GM23338 (cell line): ENCODE measurements at places on chromosomes 12 and 14.

- peak; percentile 95 for DNase-seq
- H3K4me3 ChIP-seq = no peak overlapping the region
- peak overlapping the region; percentile 67 for H3K27ac ChIP-seq
- no peaks in the 10 kb centered on the region for H3K27me3 ChIP-seq
Measured at GRCh38 chr14:68137704-68138619, 318.4 kb downstream of the RAD51B start.

- no peak overlapping the region for H3K27ac ChIP-seq
- no peaks in the 10 kb centered on the region for H3K36me3 ChIP-seq
- no peaks in the 10 kb centered on the region for H3K4me1 ChIP-seq
- DNase-seq = no peak
- H3K4me3 ChIP-seq = no peak overlapping the region
Measured at GRCh38 chr12:16063726-16064125, 152.6 kb downstream of the DERA start.

- no peak overlapping the region for H3K27ac ChIP-seq
- no peak overlapping the region for H3K4me3 ChIP-seq
- H3K27me3 ChIP-seq = no peaks in the 10 kb centered on the region
- DNase-seq = no peak
- H3K4me1 ChIP-seq = no peaks in the 10 kb centered on the region
- H3K36me3 ChIP-seq = no peaks in the 10 kb centered on the region
Measured at GRCh38 chr12:109815757-109816617, 17.2 kb downstream of the TRPV4 start.

- H3K36me3 ChIP-seq = no peaks in the 10 kb centered on the region
- no peak overlapping the region for H3K4me3 ChIP-seq
- peaks cover 5% of the 10 kb centered on the region; the same call in 1 of the 2 replicates for H3K4me1 ChIP-seq
- no peak for DNase-seq
- H3K27ac ChIP-seq = no peak overlapping the region
Measured at GRCh38 chr14:73778736-73779135, 64.6 kb upstream of the PNMA1 start.

DNA sequence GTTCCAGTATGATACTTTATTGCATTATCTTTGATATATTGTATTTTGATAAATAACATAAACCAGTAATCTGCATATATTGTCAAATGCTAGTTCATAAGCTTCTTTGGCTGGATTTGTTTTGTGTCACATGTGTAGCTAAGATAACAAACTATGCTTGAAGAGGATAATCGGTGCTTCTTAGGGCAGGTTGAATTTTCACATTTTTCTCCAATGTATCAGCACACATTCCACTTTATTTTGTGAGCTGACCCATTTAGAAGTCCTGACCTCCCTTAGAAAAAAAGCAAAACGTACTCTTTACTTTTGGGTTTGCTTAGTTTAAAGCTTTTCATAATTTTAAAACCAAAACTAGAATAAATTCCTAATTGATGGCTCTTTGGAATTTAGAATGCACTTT, 277.7 kb upstream of the DDHD1 start:
- no peak for DNase-seq
- H3K4me3 ChIP-seq = no peak overlapping the region
- H3K4me1 ChIP-seq = no peaks in the 10 kb centered on the region

GRCh38 chr14:89924268-89924667, 30.3 kb downstream of the EFCAB11 start:
- no peak for DNase-seq
- no peak overlapping the region for H3K4me3 ChIP-seq
- H3K27me3 ChIP-seq = no peaks in the 10 kb centered on the region
- peaks cover 3% of the 10 kb centered on the region; the same call in 1 of the 2 replicates for H3K4me1 ChIP-seq
- no peak overlapping the region for H3K27ac ChIP-seq
- H3K36me3 ChIP-seq = no peaks in the 10 kb centered on the region
